Stimulated activated CD4-positive, alpha-beta T cell treated with anti-CD3 and anti-CD28 coated beads, TNF-alpha, amount 100 ng/mL, for 48 hours (primary cell): ENCODE measurements at places on chromosomes 13 and 19.

DNA sequence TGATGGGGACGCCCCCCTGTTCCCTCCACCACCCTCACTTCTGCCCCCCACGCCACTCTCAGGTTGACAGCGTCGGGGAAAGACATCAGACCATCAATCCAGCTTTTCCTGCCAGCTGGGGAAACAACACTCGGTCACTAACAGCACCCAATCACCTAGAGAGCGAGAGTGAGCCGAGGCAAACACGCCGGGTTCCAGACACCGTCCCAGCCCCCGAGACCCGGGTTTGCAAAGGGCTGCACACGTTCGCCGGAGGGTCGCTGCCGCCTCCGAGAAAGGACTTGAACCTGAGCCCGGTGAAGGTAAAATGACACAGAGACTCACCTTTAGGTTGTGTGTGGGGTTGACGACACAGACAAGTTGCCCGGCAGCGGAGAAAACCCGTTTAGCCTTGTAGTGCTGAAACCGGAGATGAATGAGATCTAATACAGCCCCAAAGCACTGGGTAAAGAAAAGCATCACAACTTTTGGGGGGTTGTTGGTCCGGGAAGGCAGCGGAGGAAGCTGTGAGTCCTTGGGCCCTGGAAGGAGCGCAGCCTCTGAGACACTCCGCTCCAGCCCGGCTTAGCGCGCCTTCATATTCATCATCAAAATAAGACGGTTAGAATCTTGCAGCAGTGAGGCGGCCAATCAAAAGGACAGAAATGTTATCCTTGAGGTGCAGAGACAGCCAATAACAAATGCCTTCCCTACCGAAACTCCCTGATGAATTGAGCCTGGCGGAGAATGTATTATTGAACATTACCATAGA, at the start of gene SIAH3:
Gene SIAH3, minus strand, starts transcription at position 583 of the 751 bp plus-strand sequence. Its CDS starts 124 bp downstream, at position 459.
- DNase-seq = no peak

DNA sequence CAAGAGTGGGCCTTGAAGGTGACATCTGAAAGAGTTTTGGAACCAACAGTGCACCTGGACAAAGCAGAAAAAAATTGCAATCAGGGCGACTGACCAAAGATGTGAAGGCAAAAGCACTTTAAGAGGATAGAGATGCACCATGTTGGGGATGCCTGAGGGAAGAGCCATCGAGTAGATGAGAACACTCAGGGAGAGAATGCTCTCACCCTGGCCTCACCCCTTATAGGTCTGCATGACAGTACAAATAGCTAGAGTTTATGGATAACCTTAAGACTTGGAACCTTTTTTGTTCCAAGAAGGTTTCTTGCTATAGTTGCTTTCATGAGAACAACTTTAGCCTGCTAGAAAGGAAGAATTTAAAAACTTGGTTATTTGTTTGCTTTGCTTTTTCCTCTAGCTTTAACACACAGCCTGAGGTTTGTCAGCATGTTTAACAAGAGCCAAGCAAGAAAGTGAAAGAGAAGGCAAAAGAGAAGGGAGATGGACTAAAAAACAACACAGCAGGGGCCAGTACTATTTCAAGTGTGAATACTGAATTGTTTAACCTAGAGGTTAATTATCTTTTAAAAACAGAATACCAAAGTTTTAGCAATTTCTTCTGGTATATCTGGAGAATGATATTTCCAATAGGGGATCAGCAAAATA, 418.9 kb downstream of the DIAPH3 start:
- no peak for DNase-seq

DNA sequence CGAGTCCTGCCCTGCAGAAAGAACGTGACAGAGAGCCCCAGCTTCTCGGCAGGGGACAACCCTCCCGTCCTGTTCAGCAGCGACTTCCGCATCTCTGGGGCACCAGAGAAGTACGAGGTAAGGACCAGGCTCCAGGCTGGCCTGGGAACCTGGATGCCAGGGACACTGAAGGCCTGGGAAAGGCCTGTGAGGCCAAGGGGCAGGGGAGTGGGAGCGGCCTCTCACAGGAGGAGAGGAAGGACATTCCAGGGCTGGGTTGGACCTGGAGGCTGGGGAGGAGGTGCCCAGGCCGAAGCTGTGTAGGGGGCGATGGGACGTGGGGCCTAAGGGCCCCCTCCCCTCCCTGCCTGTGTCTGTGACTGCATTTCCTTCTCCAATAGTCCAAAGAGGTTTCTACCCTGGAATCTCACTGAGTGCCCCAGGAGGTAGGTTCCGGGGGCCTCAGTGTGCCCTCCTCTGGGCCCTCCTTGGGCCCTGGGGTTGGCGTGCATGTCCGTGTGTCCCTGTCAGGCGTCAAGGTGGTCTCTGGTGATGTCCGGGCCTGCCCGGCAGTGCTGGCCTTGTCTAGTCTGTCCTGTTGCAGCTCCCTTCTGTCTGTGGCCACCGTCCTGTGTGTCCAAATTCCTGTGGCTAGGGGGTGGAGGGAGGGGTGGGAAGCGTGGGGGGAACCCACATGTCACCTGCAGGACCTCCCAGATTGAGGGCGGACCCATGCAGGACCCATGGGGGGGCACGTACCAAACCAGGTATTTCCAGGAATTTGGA, 16.9 kb upstream of the CD22 start:
- no peak for DNase-seq

DNA sequence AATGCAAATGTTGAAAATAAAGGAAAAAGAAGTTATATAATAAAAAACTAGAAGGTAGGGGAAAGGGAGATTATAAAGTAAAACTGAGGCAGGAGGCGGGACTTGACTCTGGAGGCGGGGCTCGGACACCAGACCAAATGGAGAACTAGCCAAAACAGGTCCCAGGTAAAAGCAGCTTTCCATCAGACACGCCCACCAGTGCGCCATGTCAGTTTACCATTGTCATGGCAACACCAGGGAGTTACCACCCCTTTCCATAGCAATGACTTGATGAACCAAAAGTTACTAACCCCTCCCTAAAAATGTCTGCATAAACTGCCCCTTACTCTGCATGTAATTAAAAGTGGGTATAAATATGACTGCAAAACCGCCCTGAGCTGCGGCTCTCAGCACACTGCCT, 70.9 kb downstream of the PEPD start:
- DNase-seq = no peak

DNA sequence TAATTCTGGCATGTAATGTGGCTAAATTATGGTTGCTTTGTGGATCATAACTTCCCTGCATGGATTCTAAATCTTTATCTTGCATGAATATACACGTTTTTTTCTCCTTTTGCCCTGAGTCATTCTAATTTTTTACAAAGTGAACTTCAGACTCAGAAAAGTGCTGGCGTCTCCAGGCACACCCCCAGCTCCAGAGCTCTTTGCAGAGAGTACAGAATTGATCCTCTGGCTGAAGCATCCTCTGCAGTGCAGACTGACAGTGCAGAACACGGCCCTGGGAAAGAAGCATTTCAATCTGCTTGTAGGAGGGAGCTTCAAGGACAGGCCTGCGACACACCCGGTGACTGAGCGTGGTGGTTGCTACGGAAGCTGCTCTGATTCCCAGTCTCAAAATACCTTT, 228.1 kb downstream of the FGF9 start:
- no peak for DNase-seq

DNA sequence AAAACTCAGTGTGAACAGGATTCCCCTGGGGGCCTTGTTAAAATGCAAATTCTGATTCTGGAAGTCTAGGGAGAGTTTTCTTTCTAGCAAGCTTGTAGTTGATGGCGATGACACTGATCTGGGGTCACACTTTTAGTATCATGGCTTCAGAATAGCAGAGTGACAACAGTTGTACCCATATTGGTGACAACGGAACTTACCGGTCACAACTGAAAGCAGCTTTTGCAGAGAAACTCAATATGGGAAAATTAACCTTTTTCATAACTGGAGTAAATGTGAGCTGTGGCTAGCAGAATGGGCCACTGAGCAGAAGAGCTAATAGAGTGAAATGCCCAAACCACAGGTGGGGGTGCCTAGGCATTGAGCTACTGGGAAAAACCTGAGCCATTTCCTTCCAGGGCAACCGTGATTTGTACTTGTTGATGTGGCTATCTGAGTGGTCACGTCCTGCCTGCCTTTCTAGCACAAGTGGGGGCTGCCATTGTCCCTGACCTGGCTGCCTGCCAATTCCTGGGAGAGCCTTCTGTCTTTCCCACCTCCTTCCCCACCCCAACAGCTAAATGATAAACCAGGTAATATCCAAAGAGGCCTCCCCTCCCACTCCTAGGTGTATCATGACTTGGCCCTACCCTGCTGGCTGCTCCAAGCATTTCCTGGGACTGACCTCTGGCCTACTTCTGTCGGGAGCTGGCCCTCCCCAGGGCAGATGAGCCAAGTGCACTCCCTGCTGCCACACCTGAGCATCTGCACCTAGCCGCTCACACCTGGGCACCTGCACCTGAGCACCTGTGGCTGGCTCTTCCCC, 1.7 kb upstream of the SLC10A2 start:
- DNase-seq = no peak

DNA sequence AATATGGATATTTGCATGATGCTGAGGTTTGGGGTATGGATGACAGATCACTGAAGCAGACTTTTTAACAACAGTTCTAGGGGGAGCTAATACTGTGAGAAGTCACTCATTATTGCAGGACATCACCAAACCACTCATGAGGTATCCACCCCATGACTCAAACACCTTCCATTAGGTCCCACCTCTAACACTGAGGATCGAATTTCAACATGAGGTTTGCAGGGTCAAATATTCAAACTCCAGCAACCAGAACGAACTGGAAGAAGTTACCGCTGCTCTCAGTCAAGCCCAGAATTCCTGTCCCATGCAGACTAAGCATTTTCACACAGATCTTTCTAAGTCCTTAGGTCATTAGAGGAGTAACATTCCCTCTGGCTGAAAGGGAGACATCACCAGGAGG, 758.9 kb downstream of the UQCRFS1 start:
- no peak for DNase-seq

GRCh38 chr19:45294291-45295029, 28.2 kb downstream of the CKM start:
- DNase-seq = no peak

GRCh38 chr19:9427941-9428340, 7.4 kb downstream of the ZNF266 start:
- no peak for DNase-seq

DNA sequence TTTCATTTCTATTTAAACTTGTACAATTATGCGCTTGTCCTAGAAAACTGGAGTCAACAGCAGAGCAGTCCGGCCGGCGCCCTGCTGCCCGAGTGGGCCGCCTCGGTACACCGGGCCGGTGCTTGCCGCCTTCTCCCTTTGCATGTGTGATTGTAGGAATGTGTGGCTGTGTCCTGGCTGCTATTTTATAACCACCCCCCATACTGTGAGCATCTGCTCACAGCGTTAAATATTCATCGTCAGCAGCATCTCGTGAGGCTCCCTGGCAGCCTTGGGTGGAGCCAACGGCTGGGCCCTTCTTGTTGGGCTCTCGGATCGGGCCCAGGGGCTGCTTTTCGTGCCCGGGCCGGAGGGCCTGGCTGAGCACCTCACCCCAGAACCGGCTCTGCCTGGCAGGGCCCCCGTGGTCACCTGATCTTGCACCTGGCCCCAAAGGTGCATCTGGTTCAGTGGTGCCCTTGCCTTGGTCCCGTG, 10.6 kb downstream of the PIAS4 start:
- DNase-seq = no peak

GRCh38 chr19:49515767-49516166, 3.3 kb downstream of the FCGRT start:
- no peak for DNase-seq

DNA sequence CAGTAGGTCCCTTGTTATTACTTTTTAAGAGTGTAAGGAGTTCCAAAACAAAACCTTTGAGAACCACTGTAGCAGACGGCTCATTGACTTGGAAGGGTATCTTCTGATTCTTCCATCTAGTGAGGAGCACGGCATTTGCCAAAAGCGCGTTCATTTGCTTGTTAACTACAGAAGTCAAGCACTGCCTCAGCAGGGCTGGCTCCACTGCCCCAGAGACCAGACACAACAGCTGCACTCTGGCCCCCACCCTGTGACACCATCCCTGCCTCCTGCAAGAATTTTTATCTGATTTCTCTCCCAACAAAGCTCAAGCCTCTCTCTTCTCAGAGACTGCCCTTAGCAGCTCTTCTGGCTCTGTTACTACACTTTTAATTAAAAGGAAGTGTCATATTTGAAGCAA, 20.7 kb upstream of the XPO4 start:
- no peak for DNase-seq

DNA sequence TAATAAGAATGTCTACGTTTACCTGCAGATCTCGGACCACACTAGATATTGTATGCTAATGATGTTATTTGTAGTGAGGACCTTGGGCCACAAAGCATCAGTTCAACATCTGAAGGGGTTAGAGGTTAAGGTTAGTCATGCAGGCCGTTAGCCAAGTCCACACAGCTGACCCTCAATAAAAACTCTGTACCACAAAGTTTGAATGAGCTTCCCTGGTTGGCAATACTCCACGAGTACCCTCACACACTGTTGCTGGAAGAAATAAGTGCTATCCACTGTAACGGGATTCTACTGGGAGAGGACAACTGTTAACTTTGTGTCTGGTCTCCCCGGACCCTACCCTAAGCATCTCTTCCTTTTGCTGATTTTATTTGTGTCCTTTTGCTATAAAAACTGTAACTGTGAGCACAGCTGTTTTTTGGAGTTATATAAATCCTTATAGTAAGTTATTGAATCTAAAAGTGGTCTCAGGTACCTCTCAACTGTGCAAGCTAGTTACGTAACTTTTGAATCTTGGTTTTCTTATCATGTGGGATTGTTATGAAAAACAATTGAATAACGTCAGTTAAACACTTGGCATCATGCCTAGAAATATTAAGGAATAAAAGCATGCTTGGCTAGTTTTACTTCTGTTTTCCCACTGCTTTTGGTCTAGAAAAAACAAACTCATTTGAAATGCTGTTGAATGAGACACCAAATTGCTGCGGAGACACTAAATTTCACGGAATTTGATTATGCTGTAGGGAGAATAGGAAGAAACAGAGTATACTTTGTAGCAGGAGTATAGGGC, 181.5 kb downstream of the DNAJC3 start:
- no peak for DNase-seq

GRCh38 chr19:35044317-35045117, 3.0 kb downstream of the HPN start:
- peak; percentile 55 for DNase-seq

DNA sequence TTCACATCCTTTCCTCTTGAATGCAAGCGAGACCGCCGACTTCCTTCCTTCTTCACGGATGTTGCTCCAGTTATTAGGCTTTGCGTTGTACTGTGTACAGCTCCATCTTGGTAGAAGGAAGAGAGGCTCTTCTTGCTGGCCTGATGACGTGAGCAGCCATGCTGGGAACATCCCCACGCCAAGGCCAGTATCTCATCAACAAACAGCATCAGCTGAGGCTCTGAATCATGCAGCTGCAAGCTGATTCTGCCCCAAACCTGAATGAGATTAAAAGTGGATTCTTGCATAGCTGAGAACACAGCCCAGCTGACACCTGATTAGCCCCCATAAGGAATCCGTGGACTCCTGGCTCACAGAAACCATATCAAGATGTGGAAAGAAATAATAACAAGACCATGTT, 809.6 kb downstream of the EFNB2 start:
- DNase-seq = no peak

DNA sequence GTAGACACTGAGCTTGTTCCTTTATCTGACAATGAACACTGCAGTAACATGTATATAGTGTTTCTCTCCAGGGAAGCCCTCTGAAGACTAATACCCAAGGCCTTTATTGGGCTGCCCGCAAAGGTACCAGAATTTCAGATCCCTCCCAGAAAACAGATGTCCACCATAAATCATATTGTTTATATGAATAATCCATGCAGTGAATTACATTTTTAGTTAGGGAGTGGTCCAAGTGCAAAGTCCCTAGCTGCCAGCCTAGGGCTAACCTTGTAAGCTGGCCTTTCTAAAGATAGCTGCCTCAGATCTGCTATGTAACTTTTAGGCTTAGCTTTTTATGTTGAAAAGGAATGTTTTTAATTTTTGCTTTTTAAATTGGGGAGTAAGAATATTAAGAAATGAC, 44.7 kb downstream of the TDRD3 start:
- no peak for DNase-seq

GRCh38 chr13:75788481-75788981, 152.4 kb downstream of the LMO7 start:
- no peak for DNase-seq
